Stimulated activated CD8-positive, alpha-beta memory T cell treated with anti-CD3 and anti-CD28 coated beads, Interleukin-15, amount 100 ng/mL, for 48 hours (primary cell): ENCODE measurements at places on chromosomes 3 and 15.

DNA sequence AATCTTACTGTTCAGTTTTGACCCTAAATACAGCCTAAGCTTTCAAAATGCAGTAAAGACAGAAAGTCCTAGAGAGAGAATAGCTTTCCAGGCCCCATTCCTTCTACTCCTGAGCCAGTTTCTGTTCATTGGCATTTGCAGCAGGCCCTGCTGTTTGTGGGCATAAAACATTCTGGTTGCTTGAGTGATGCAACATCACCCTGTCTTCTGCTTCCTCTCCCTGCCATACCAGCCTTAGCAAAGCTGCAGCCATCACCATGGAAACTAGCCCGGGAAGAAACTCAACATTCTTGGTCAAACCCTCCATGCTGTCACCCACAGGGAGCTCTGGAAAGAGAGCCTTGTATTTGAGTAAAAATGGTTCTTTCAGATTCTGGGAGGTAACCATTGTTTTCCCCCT, 325.7 kb downstream of the MAGI1 start:
- no peak for DNase-seq

DNA sequence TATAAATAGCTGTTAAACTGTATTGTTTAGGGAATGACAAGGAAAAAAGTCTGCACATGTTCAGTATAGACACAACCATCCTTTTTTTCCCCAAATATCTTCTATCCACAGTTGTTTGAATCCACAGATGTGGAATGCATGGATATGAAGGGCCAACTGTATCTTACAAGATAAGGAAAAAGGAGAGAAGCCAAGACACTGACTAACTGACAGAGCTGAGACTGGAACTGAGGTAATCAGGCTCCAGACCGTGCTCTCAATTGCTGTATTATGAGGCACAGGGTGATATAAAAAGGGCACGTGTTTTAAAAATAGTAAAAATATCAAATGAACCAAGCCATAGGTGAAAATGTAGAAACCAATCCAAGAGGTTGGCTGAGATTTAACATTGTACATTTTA, 49.0 kb downstream of the DHX36 start:
- DNase-seq: no peak

- no peak for DNase-seq
Observed at GRCh38 chr15:80844011-80844732, 65.0 kb downstream of the CEMIP start.

GRCh38 chr3:71016178-71016845, 567.2 kb downstream of the FOXP1 start:
- no peak for DNase-seq

GRCh38 chr3:126438746-126439145, 36.9 kb downstream of the ZXDC start:
- DNase-seq: no peak

GRCh38 chr15:69290346-69291164, 8.2 kb upstream of the PAQR5 start:
- DNase-seq: no peak

DNA sequence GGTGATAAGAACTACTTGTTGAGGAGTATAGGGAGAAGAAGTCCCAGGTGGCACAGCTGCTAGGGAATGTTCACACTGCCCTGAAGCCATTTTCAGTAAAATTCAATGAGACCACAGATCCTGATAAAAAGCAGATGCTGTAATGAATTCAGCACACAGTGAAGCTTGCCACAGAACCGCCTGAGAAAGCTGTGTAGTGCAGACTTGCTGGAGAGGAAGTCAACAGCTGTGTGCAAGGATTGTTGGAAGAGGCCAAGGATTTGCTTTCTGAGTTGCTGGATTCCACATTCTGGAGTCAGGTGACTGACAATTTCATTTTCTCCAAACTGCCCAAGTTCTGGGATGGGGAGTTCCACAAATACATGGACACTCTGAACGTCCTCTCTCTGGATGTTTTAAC, 70.9 kb downstream of the ANP32A start:
- DNase-seq: no peak

GRCh38 chr3:129002573-129003569, 1.8 kb downstream of the EFCC1 start:
- no peak for DNase-seq

GRCh38 chr15:77479015-77479414, 58.3 kb downstream of the HMG20A start:
- DNase-seq: no peak

- no peak for DNase-seq
Observed at GRCh38 chr3:157103280-157103679, 56.7 kb downstream of the CCNL1 start.

DNA sequence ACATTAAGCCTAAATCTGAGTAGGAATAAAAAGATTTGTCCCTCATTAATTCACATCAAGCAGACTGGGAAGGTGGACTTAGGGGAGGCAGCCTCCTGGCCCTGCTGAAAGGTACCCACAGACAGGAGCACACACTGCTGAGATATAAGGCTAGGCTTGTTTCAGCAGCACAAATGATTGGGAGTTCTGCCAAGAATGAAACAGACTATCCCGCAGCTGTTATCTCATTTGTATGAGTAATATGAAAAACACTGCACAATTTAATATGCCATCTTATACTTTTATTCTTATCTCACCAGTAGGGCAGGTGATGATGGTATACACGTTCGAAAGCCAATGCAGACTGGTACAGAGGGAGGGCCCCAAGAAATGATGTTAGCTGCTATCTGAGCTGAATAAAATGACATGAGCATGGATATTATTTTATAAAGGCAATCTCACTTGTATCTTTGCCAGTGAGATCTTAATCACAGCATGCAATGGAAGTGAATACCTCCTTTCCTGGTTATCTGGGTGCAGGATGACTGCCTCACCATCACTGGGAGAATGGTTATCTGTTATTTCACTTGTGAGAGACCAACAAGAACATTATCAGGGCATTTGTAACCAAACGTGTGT, 258.7 kb upstream of the PPP2R3A start:
- DNase-seq: no peak

DNA sequence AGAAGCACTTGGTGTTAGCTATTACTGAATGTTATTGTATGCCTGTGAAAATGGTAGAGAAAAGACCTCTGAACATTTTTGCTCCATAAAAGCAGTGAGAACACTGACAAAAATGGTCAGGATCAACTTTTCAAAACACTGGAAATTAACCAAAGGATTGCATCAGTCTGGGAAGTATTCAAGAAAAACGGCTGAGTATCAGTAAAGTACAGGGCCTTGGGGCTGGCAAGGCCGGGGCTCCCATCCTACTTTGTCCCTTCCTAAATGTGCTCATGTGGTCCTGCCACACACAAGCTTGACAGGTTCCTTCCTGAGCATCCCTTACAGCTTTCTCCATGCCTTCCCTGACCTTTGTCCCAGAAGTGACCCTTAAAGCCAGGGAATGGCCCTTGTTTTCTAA, 84.0 kb downstream of the CFAP20DC start:
- no peak for DNase-seq
